Kidney (tissue), 22 donors: ENCODE measurements at places on chromosomes 4 and X. TPM values are rescaled to one million over a fixed set of nuclear protein-coding genes. Genes with fewer than 3 reads are reported as not detected.

GRCh38 chr4:162791226-162791625, 375.5 kb downstream of the NAF1 start:
- no peak for DNase-seq

Gene TRPC5OS
- total RNA-seq: not detected

Gene BEX5
- total RNA-seq: 9.5 TPM

Gene MGAT4D
- not detected for total RNA-seq

GRCh38 chr4:144456196-144456595, 189.8 kb upstream of the HHIP start:
- no peak for DNase-seq

GRCh38 chrX:17039826-17040225, 93.4 kb downstream of the REPS2 start:
- DNase-seq: no peak

DNA sequence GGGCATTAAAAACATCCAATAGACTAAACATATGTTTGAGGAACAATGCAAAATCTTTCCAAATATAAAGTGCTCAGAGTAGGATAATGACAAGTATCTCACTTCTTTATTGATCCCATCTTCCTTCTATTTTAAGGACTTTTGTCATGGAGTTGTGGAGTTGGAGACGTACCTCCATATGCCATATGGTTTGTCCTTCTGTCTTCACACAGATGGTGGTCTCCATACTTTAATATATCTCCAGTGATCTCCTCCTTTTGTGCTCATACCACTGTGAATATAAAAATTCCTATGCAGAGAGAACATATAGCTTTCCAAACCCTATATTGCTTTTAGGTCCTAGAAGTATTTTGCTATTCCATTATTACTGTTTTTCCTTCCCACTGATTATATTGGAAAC, 64.5 kb downstream of the GABRB1 start:
- no peak for DNase-seq

- DNase-seq: peak; percentile 68
Observed at GRCh38 chr4:152072906-152073305, 312.1 kb upstream of the GATB start.

GRCh38 chrX:133749951-133750350, 235.4 kb downstream of the GPC3 start:
- DNase-seq: no peak

Gene SYN1
- 0.85 TPM for total RNA-seq

GRCh38 chr4:147510962-147511668, 30.2 kb downstream of the EDNRA start:
- DNase-seq: no peak

GRCh38 chr4:142698552-142698951, 147.5 kb downstream of the INPP4B start:
- no peak for DNase-seq

Gene PRRG3
- 0.44 TPM for total RNA-seq

Gene SLITRK2
- total RNA-seq: 3.8 TPM

Gene MAOB
- total RNA-seq: 58.5 TPM

- DNase-seq: no peak
Observed at GRCh38 chr4:162056990-162057389, 106.8 kb downstream of the FSTL5 start.

GRCh38 chrX:98962996-98963395, 1447.1 kb downstream of the PCDH19 start:
- no peak for DNase-seq

GRCh38 chr4:156710365-156711192, 261.0 kb downstream of the PDGFC start:
- DNase-seq: no peak

- DNase-seq: no peak
Observed at GRCh38 chr4:86218746-86219473, 140.9 kb downstream of the MAPK10 start.

- DNase-seq: no peak
Observed at GRCh38 chr4:141352331-141352730, 131.6 kb downstream of the ZNF330 start.

DNA sequence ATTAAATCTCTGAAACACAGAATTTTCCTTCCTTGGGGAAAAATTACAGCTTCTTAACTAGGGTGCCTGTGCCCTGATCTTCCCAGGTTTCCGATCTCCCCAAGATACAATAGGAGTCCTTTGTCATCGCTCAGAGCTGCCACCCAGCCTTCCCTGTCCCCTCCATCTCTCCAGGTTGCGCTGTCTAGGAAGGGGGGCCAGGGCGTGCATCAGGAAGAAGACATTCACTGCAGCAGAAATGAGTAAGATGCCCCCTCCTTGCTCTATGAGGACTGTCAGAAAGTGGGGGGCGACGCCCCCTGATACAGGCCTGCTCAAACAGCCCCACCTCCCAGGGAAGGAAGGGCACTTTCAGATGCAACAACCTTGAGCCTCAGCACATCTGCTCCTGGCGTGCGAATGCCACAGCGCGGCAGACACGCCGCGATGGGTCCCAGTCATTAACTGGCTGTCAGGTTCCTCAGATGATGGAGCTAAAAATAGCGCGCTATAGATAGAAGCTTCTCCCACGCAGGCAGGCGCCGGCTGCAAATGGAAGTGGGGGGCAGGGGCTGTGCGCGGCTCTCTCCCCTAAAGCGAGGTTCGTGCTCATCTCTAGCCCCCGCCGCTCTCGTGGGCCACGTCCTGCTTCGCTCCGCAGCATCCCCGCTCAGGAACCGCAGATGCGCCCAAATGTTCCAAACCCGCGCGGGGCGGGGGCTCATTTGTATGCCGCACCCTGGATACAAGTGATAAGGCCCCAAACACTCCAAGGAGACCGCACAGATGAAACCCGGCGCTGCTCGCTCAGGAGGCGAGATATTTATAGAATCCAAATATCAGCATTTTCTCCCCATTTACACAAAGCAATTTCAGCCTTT, 57.6 kb upstream of the LGI2 start:
- DNase-seq: peak; percentile 52

DNA sequence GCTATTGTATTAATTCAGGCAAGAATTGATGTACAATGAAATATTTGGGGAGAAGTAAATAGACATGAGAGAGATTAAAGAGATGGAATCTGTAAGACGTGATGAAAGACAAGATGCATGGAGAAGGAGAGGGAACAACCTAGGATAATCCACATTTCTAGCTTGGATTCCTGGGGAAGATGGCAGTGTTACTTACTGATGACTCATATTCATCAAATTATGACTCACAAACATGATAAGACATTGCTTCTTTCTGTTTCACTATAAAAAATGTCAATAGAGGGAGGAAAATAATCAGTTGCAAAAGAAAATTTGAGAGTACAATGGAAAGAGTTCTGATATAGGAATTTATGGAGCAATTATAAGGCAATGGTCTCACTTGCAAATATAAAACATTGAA, 104.1 kb upstream of the BMP3 start:
- no peak for DNase-seq

- no peak for DNase-seq
Observed at GRCh38 chrX:132257116-132257515, 37.9 kb upstream of the RAP2C start.

DNA sequence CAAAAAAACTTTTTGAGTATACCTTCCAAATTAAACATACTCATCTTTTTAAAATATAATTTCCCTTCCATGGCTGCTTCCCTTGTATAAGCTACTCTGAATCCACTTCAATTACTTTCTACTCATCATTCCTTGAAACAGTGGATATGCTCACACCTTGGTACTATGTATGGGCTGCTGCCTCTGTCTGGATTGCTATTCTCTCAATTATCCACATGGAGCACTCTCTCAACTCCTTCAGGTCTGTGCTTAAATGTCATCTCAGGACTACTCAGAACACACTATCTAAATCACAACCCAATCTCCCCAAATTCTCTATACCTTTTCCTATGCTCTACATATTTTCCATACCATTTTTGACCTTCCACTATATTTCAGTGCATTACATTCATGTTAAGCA, 898.9 kb upstream of the EPHA5 start:
- DNase-seq: no peak

DNA sequence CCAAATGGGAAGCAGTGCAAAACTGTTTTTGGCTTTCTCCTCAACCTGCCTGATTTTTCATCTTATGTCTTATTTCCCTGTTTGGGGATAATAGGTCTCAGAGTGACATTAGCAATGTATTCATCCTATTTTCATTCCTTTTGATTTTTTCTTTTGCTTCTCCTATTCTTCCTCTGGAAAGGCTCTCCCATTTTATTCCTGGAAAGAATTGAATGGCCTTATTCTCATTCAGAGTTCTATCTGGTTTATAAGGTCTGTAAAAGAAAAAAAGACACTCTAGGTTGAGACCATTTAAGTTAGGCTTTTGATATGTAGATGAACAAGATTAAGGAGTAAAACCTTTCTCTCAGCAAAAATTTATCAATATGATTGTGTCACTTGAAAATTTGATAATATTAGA, 27.8 kb upstream of the ALB start:
- DNase-seq: no peak
